ENCODE measurements at places on chromosomes 3 and 15. TPM values are rescaled to one million over a fixed set of nuclear protein-coding genes. Genes with fewer than 3 reads are reported as not detected.

The LYZL4 gene
- polyA plus RNA-seq: not detected

The AGTR1 gene
- 45.3 TPM for polyA plus RNA-seq

The LRRC28 gene
- 18.8 TPM for polyA plus RNA-seq

The NPAP1 gene
- 0.51 TPM for polyA plus RNA-seq

The VILL gene
- 5.7 TPM for polyA plus RNA-seq

The SUSD5 gene
- 2.2 TPM for polyA plus RNA-seq

The NRROS gene
- 4.1 TPM for polyA plus RNA-seq

The INO80 gene
- 20.9 TPM for polyA plus RNA-seq

The HEG1 gene
- 30.7 TPM for polyA plus RNA-seq

The PRR20G gene
- not detected for polyA plus RNA-seq

The SLC38A3 gene
- polyA plus RNA-seq: 3.4 TPM

The MESP2 gene
- 0.24 TPM for polyA plus RNA-seq

The CADM2 gene
- polyA plus RNA-seq: 28.5 TPM

The ITGA11 gene
- polyA plus RNA-seq: 4.2 TPM

The XYLB gene
- 4.2 TPM for polyA plus RNA-seq

Measured in muscle of arm (tissue), 14 donors.